ENCODE measurements at places on chromosomes 7 and 10.

GRCh38 chr10:129764901-129765663 is 199.0 kb downstream of the EBF3 start:
- DNase-seq, result no peak

- no peak for DNase-seq
These were observed 114.6 kb upstream of the SFMBT2 start for GRCh38 chr10:7525314-7526016.

GRCh38 chr10:122148876-122149560 is 122.1 kb upstream of the BTBD16 start:
- DNase-seq, result no peak

GRCh38 chr10:106661767-106662140 is 502.8 kb downstream of the SORCS1 start:
- no peak for DNase-seq

GRCh38 chr10:78934532-78934898 is 134.3 kb upstream of the ZMIZ1 start:
- no peak for DNase-seq

DNA sequence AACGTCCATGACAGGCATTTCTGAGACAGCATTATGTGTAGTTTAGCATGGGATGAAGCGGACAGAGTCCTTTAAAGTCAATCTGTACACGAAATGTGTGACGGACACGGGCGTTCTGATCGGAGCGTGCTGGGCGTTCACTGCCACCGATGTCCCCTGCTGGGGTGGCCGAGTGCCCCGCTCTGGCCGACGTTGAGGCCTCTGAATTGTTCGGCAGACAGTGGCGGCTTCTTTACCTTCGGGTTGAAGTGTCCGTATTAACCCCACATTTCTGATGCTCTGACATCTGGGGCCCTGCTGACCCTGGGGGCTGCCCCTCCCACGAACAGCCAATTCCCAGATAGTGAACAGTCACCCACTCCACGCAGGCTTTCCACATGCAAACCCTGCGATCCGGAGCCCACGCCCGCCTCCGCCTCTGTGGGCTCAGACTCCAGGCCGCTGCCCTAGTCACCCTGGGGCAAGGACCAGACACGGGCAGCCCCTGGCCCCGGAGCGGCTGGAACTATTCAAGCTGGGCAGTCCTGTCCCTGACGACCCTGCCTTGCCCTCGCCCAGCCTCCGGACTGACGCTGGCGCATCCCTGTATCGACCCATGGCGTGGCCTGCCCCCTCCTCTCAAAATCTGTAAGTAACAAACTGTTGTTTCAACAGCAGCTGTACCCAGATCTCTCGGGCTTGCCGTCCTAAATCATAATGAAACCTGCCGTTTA is 445.7 kb downstream of the PTPRN2 start:
- DNase-seq, result no peak

GRCh38 chr10:22685926-22686325 is 28.5 kb downstream of the PIP4K2A start:
- DNase-seq, result no peak

DNA sequence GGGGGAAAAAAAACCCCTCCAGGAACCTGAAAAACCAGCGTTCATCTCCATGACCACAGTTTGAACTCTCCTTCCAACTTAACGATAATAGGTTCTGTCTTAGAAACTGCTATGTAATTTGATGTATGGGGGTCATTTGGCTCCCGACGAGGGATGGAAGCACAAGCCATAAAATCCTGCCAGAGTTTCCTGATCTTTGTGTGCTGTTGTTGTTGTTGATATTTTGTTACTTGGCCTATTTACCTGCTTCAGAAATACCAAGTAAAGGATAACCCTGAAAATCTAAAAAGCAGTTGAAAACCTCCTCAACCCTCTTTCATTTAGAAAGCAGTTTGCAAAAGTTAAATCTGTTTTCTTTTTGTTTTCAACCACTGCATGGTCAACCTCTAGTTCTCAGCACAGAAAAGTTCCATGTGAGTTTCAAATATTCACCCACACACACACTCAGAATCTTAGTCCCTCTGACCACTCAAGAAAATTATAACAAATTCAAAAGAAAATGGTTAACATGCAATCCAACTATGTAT is 9.3 kb upstream of the HOXA2 start:
- no peak for DNase-seq

DNA sequence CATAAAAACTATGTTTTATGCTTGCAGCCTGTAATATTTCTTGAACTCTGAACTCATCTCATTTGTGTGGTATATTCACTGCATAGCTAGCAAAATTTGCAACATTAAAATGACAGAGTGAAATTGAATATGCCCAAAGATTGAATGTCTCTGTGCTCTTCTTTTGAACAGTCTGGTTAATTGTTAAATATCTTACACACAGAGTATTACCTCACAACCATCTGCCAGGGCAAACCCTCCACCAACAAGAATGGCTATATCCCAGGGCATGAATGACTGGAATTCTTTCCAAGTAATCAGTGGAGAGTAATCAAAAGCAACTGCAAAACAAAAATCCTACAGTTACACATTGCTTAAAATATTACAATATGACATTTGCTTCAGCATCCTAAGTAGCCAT is 76.9 kb downstream of the SLC13A1 start:
- no peak for DNase-seq

All from NCI-H2029 treated with DMSO at 0.1 percent for 48 hours (cell line).